ENCODE measurements at places on chromosomes 16 and 17.

- DNase-seq: no peak
Measured at GRCh38 chr17:39963829-39964228, 1.0 kb downstream of the GSDMA start.

DNA sequence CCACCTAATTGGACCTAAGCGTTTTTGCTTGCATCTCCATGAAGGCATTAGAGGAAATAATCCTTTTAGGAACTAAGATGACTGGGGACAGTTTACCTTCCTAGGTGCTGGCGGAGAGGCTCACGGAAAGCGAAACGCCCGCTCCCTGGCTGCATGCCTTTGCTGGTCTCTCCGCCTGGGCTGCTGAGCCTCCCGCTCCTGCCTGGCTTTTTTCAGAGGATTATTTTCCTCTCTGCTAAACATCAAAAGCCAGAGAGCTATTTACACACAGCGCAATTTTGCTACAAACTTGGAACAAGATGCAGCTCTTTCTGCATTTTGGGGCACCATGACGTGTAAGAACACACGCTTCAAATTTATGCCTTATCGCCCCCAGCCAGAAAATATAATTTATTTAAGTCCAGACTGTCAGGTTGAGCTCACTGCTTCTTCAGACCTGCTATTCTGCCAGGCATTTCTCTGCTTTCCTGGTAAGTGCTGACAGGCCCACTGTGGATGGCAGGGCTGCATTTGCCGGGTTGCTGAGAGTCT lies 124.4 kb downstream of the SPACA3 start:
- DNase-seq: no peak

DNA sequence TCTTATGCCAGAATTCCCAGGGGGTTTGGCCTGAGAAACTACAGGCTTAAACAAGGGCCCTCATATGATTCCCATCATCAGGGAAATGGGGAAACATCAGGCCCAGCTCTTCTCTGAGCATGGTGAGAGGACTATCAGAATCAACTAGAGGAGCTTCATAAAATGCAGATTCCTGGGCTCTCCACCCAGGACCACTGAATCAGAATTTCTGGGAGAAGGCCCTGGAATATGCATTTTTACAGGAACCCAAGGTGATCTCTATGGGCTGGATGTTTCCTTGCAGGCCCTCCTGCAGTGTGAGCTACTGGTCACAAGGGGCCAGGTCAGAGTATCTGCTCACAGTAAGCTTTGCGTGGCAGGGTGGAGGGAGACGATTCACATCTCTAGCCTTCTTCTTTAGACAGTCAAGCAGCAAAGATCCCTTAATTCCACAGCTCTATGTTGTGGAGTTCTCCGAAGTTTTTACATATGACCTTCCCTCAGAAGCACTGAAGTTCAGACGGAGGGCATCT lies 38.8 kb upstream of the HOXB13 start:
- DNase-seq: no peak

GRCh38 chr16:67648088-67648763 lies 3.3 kb downstream of the CARMIL2 start:
- no peak for DNase-seq

DNA sequence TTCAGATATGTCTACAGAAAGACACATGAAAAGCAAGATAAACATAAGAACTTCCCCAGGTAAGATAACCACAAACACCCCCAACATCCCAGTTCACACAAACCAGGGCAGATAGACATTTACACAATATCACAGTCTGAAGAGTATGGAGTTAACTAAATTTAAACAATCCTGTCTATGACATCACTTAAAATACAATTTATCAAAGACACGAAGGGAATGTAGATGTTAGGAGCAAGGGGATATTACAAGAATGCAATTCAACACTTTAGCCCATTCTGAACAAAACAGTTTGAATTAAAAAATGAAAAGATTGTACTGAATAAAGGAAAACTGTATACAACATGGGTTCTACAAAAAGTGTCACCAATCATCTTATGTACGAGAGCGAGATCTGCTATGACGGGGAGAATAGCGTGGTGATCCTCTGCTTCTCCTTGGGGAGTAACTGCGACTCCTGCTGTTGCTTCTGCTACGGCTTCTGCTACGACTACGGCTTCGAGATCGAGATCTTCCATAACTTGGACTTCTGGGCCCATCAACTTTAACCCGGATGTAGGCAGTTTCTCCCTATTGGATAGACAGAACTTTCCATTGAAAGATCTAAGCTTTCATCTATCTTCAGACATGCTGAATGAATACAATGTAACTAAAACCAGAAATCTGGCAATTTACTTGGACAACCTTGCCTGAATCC lies 1.9 kb downstream of the SRSF1 start:
- DNase-seq: peak; percentile 13

- DNase-seq: no peak
Measured at GRCh38 chr16:1076801-1077576, 4.4 kb downstream of the SSTR5 start.

DNA sequence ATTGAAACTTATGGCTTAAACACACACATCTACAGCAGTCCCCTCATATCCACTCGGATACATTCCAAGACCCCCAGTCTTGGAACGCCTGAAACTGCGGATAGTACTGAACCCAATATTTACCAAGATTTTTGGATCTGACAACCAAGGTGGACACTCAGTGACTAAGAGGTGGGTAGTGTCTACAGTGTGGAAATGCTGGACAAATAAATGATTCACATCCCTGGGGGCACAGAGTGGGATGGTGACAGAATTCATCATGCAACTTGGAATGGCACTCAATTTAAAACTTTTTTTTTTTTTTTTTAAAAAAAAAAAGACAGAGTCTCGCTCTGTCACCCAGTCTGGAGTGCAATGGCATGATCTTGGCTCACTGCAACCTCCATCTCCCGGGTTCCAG lies 54.2 kb upstream of the TRAP1 start:
- DNase-seq: no peak

DNA sequence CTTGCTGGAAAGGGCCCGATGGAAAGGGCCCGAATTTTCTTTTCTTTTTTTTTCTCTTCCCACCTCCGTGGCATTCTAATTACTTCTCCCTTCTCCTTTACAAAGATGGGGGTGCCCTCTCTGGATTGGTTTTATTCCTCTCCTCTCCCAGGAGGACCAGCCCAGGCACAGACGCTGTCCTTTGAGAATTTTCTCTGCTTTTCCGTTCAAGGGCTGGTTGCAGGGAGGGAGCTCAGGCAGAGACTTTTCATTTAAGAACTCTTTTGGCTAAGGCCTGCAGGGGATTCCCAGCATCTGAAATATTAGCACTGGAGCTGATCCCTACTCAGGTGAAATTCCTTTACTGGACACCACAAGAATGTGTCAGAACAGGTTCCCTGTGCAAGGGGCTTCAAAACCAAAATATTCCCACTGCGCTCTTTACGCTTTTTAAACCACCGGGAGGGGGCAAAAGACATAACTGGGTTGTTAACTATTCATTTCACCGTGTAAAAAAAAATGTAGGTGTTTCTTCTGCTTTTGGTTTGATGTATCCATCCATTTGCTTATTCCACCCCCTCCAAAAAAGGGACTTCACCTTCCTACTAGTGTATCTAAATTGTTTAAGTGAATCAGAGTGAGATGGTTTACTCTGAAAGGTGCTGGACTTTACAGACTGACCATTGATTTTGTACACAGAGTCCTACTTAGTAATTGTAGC lies 1.4 kb downstream of the NFAT5 start:
- peak; percentile 64 for DNase-seq

- DNase-seq: no peak
Measured at GRCh38 chr17:77880711-77881450, 77.6 kb upstream of the TNRC6C start.

GRCh38 chr17:79572136-79572925 lies 38.5 kb downstream of the RBFOX3 start:
- no peak for DNase-seq

DNA sequence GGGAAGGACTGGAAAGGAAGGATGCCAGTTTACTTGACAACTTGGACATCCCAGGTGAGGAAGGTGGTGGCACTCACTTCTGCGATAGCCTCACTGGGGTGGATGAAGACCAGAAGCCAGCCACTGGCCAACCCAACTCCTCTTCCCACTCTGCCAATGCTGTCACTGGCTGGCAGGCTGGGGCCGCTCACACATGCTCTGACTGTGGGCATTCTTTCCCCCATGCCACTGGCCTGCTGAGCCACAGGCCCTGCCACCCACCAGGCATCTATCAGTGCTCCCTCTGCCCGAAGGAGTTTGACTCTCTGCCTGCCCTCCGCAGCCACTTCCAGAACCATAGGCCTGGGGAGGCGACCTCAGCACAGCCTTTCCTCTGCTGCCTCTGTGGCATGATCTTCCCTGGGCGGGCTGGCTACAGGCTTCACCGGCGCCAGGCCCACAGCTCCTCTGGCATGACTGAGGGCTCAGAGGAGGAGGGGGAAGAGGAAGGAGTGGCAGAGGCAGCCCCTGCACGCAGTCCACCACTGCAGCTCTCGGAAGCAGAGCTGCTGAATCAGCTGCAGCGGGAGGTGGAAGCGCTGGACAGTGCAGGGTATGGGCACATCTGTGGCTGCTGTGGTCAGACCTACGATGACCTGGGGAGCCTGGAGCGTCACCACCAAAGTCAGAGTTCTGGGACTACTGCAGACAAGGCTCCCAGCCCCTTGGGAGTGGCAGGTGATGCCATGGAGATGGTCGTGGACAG lies 4.5 kb downstream of the ZNF646 start:
- DNase-seq: no peak

DNA sequence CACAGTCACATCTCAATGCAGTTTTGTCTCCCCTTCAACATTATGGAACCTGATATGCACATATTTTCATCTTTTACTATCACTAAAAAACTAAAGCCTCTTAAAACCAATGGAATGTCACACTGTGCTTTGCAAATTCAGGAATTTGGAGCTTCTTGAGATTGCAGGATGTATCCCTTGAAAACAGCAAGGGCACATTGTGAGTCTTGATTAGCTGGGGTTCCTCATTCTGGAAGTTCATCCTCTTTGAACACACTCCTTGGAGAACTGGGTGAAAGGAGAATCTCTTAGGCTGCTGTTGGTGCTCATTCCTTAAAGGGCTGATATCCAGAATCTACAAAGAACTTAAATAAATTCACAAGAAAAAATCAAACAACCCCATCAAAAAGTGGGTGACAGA lies 21.1 kb upstream of the MYOCD start:
- no peak for DNase-seq

DNA sequence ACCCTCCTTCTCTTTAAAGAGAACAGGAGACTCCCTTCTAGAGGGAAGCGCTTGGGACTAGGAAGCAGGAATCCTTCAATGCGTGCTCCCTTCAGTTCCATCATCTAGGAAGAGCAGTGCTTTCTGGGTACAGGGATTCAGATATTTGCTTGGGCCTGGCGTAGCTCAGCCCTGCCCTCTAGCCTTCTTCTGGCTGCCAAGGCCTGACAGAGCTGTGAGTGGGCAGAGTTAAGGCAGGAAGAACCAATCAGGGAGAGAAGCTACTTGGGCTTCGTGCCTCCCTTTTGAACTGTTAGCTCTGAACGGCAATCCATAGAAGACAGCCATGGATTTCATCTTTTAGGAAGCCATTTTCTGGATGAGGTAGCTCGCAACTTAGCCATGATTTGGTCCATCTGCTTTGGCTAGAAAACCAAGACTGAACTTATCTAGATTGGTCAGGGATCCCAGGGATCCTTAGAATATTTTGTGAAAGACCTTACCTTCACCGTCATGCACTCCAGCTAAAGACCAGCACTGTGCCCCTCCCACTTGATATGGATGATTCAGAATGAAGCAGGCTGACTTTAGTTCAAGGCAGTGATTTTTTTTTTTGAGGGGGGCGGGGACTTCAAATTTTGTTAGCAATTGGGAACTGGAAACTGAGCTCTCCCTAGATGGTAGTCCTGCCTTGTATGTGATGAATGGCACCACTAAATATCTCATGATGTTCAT lies 2.5 kb upstream of the CORO6 start:
- no peak for DNase-seq

DNA sequence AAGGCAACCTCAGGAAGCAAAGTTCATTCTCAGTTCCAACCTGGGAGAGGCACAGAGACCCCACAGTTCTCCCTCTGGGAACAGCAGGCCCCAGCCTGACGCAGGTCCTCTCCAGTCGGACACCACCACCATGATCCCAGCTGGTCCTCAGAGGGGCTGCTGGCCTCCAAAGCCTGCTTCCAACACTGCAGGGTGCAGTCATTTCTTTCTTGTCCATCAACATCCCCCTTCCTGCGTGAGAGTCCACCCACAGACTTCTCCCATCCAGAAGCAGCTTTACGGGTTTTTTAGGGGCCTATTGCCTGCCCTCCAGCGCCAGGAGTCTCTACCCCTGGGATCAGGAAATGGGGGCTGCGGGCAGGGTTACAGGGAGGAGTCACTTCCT lies 29.3 kb upstream of the TNRC6C start:
- DNase-seq: no peak

DNA sequence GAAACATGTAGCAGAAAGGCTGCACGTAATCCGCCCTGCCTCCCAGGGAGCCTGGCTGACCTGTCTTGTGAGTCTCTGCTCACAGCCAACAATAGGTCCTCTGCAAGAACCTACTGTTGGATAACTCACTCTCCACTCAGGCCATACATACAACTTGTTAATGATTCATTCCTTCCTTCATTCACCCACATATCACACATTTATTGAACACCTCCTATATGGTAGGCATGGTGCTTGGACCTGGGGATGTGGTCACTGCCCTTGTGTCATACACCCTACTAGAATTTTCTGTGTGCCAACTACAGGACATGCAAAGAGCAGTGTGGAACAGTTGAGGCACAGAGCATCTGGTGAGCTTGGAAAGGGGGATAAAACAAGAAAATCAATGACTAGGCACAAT lies 28.1 kb upstream of the HNF1B start:
- DNase-seq: no peak

DNA sequence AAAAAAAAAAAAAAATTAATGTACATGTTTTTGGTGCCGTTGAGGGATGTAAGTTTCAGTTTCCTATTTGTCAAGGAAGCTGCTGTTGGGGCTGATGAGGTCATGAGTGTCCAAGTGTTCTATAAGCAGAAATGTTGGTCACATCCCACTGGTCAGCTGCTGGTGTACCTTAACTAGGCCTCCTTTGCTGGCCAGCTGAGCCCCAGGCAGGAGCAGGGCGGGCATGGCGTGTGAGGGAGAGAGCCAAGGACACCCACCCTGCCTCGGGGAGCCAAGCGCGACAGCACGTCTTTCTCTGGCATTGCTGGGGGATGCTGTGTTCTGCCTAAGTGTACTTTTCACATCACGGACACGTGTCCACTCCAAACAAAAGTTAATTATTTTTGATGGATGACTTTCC lies 108.1 kb upstream of the CDC42EP4 start:
- no peak for DNase-seq

- no peak for DNase-seq
Measured at GRCh38 chr17:78645421-78646295, 68.5 kb upstream of the DNAH17 start.

DNA sequence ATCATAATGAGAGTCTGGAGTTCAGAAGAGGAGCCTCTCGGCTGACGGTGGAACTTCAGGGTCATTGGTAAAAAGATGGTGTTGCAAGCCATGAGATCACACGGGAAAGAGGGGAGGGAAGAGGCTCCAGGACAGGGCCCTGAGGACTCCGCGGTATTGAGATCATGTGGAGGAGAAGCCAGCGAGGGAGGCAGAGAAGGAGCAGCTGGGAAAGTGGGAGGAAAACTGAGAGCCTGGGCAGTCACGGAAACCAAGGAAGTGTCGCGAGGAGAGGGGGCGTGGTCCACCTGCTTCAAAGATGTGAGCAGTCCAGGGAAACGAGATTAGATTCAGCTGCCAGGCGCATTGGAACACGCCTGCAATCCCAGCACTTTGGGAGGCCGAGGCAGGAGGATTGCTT lies 27.7 kb upstream of the SBK1 start:
- DNase-seq: no peak

Data from hematopoietic multipotent progenitor cell treated with erythropoietin and hydrocortisone succinate and interleukin-3 and kit ligand, for 17 days (in vitro differentiated cells).